ENCODE measurements at places on chromosomes 16 and 17.

DNA sequence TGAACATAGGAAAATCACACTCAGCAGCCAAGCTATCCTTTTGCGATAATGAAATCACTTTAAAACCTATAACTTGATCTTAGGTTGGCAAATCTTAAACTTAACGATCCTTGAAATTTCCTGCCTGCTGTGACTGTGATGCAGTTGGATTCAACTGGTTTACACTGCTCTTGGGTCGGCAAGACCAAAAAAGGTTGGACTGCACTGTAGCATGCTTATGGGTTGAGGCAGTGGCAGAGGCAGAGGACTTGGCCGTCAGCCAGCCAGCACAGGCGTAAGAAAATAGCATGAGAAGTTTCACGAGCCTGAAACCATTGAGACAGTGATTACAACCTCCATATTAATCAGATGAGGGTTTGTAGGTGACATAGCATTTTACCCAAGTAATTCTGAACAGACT, 21.4 kb downstream of the WSB1 start:
- peak; percentile 78 for DNase-seq

DNA sequence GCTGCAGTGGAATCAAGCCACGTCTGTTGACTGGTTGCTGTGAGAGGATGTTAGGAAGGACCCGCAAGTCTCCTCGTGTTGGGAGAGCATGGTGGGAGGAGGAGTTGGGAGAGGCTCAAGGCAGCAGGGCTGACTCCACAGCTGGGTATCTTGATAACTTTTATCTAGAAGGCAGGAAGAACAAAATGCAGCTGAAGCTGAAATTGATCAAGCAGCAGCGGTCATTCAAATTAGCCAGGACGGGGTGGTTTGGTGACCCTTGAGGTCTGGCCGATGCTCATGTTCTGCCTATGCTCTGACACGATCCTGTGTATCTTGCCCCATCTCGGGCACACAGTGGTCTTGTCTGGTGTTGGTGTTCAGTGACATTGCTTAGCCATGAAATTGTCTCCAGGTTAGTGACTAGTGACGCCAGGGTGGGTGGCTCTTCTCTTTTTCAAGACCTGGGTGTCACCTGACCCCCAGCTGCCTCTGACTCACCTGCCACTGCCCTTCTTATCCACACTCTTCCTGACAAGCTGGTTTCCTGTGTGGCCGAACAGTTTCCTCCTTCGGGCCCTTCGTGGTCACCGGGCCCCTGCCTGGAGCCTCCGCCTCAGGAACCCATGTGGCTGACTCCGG, 19.1 kb downstream of the NPTX1 start:
- DNase-seq: peak; percentile 69

DNA sequence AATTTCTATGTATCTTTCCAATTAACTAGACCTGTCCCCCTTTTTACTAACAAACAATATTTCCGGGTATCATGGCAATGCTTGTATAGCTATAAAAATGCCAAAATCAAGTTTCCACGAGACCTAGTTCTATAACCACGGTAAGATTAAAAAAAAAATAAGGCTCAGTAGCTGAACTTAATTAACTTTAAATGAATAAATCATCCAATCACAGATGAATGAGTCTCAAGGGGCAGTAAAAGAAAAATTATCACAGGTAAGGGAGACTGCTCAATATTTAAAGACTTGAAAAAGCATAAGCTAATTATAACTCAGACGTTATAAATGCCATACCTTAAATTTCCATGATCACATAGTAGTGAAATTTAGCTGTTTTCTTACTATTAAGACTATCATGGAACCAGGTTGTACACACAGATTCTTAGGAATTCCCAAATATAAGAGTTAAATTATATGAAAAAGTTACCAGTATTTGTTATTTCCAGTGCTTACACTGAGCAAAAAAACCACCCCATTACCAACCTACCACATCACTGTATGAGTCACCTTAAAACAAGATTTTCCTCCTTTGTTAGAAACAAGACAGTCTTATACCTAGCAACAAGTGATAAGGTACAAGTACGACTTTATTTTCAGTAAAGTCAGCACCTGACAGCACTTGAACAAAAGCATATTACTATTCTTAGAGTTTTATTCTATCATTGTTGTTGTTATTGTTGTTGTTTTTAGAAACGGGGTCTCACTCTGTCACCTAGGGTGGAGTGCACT, 20.6 kb downstream of the SSH2 start:
- no peak for DNase-seq

DNA sequence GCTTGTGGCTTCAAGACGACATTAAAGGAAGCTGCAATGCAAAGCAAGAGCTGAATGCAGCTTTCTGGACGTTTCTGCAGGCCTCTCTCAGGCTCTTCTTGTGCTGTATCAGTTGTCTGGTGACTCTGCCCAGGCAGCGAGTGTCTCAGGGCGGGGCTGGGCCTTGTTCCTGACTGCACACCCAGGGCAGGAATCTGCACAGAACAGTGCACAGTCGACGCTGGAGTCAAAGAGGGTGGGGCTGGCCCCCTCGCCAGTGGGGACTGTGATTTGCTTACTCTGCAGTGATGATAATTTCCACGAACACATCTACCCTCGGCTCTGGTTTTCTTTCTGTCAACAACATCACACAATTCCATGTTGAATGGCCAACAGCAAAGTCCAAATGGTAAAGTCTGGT, 60.7 kb downstream of the IRF8 start:
- DNase-seq: no peak

GRCh38 chr17:40373324-40373723, 8.8 kb upstream of the GJD3 start:
- no peak for DNase-seq

GRCh38 chr17:50310455-50311111, 35.3 kb upstream of the XYLT2 start:
- no peak for DNase-seq

DNA sequence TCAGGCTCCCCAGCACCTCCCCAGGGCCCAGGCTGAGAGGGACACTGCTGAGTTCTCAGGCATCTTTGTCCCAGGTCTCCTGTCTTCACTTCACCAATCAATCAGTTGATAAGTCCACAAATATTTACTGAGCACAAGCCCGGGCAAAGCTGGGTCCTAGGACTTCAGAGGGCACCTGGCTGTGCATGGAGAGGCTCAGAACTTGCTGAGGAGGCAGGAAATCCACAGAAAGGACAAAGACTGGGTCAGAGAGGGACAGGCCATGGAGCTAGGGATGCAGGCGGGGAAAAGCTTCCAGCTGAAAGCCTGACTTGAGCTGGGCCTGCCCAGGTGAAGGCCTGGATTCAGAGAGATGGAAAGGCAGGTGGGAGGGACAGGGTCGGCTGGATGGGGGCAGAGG, 33.2 kb upstream of the C1QL1 start:
- DNase-seq: no peak

- DNase-seq: no peak
These were observed 833 bp downstream of the TERF2 start for GRCh38 chr16:69384974-69385373.

- DNase-seq: no peak
These were observed 89.4 kb upstream of the TNRC6C start for GRCh38 chr17:77869041-77869599.

- peak; percentile 54 for DNase-seq
These were observed 23.0 kb upstream of the SLC38A8 start for GRCh38 chr16:84065536-84066132.

GRCh38 chr17:79608624-79608959, 2.3 kb downstream of the RBFOX3 start:
- no peak for DNase-seq

DNA sequence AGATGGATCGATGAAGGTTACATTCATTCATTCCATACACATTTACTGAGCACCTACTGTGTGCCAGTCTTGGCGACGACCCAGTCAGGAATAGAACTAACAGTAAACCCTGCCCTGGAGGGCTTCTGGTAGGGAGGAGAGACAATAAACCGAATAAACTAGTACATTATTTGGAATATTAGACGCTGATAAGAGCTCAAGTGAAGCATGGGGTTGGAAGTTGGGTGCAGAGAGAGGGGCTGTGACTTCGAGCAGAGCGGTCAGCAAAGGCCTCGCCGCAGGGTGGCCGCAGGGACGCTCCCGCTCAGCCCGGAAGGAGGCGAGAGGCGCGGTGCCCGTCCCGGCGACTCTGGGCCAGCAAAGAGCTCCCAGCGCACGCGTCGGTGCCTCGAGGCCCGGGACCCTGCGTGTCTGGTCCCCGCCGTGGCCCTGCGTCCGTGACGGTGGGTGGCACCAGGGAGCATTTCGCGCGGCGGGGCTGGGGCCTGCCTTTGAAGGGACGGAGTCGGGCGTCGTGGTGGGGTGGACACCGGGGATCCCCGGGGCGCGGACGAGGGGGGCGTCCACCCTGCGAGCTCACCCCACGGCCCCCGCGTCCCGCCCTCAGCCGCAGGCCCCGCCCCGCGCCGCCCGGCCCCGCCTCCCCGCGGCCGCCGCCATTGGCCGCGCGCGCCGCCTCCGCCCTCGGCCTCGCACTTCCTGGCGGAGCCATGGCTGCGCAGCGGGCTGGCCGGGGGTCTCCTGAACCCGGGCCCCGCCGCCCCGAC, at the start of gene KLHL36:
KLHL36 (plus strand) TSS at position 684 of the 767 bp plus-strand sequence. CDS start 2,357 bp downstream, outside the sequence.
- peak; percentile 63 for DNase-seq

Measured in erythroblast (primary cell).